ENCODE measurements at places on chromosomes 3 and 15.
A peak's percentile ranks its signal among the peaks of the same experiment; 100 is the strongest.

GRCh38 chr15:44727485-44728231 is 8.7 kb upstream of the TRIM69 start:
- no peak for DNase-seq

DNA sequence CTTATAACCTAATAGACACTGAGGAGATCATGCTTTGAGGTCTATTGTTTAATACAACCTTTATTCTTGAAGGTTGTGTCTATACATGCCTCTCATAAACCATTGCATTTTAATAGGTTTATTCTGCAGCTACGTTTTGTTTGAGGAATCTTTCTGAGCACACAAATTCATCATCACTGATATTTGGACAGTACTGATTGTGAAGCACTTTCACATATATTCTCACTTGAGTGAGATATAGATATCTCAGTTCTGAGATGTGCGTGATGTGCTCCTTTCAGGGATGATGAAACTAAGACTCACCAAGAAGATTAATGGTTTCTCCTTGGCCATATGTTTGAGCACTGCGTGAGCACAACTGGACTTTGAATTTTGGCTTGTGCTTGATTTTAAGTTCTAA is 374.4 kb downstream of the LPP start:
- DNase-seq: no peak

- DNase-seq: no peak
Measured at GRCh38 chr15:95162069-95162468, 930.7 kb downstream of the MCTP2 start.

- DNase-seq: no peak
Measured at GRCh38 chr15:73540161-73540560, 93.0 kb downstream of the NPTN start.

DNA sequence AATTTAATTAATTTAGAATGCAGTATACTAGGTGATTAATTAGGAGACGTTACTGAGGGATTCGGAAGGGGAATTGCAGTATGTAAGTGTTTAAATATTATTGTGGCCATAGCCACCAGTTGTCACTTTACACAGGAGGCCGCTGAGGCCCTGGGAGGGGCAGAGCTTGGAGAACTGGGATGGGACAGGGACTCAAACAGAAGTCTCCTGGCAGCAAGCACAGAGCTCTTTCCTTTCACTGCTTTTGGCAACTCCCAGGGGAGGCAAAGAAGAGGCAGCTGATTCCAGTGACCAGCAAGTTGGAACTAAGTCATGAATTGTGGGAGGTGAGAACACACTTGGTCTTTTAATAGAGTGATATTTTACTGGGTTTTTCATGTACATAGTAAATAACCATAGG is 248.6 kb downstream of the RPLP1 start:
- no peak for DNase-seq

DNA sequence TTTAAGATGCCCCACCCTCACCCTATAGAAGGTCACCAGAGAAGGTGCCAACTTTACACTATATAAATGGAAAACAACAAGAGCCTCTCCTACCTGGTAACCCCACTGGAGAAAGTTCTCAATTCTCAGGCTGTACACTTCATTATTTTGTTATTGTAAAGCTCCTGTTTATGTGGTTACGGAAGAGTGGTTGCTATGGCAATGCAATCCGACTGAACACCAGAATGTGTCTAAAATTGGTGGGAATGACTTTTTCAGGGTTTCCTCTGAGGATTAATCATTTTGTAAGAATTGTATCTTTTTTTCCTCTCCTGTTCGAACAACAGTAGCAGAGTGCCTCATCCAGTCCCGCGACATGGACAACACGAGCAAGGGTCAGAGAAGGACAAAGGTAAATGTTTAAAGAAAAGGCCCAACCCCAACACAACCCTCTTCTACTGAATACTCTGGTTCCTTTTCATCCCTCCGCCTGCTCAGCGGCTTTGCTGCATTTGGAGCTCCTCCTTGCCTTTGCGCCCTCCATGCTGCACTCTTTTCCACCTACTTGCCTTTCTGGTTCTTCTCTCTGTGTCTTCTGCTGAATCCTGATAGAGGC is 45.3 kb downstream of the DGKG start:
- DNase-seq: no peak

DNA sequence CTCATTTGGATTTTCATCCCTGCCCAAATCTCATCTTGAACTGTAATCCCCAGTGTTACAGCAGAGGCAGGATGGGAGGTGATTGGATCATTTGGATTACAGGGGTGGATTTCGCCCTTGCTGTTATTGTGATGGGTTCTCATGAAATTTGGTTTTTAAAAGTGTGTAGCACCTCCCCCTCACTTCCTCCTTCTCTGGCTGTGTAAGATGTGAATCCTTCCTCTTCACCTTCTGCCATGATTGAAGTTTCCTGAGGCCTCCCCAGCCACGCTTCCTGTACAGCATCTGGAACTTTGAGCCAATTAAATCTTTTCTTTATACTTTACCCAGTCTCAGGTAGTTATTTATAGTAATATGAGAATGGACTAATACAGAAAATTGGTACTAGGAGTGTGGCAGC is 316.8 kb downstream of the PLCL2 start:
- DNase-seq: no peak

DNA sequence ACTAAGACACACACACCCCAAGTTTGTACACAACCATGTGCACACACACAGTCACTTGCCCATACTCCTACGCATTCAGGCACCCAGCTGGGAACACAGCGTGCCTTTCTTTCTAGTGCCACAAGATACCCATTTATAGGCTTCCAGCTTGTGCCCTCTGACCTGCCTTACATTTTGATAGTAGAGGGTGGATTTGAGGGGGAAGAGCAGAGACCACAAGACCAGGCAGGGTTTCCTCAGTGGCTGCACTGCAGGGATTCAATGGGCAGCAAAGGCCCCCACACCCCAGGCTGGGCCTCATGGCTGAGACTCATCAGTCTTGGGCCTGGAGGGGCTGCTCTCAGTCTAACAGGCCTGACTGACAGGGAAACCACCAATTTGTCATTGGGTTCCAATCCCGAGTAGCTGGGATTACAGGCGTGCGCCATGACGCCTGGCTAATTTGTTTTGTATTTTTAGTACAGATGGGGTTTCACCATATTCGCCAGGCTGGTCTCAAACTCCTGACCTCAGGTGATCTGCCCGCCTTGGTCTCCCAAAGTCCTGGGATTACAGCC is 18.8 kb upstream of the ANKDD1A start:
- DNase-seq: no peak

DNA sequence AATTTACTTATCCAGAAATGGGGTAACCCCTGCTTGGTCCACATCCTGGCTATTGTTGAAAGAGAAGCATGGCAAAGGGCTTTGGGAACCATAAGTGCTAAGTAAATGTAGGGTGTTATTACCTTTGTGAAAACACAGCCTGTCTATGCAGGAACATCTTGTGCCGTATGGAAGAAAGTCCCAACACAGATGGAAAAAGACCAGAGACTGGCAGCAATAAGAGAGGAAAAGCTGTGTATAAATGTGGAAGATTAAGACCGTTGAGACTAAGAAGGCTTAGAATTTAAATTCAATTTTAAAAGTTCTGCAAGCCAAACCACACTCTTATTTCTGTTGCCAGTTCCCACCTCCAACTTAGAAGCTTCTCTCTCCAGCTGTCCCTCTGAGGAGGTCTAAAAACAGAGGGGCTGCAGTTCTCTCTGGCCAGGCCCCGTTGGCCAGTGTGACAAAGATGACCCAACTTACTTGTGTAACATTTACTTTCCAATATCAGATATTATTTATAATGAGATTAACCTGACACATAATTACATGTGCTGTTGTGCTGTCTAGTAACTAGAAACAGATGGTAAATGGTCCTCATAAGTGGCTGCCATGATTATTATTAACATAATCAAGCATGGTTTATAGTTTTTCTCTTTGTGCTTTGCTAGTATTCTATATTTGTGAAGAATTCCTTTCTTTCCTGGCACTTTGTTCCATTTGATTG is 7.0 kb downstream of the MINDY4B start:
- DNase-seq: no peak

DNA sequence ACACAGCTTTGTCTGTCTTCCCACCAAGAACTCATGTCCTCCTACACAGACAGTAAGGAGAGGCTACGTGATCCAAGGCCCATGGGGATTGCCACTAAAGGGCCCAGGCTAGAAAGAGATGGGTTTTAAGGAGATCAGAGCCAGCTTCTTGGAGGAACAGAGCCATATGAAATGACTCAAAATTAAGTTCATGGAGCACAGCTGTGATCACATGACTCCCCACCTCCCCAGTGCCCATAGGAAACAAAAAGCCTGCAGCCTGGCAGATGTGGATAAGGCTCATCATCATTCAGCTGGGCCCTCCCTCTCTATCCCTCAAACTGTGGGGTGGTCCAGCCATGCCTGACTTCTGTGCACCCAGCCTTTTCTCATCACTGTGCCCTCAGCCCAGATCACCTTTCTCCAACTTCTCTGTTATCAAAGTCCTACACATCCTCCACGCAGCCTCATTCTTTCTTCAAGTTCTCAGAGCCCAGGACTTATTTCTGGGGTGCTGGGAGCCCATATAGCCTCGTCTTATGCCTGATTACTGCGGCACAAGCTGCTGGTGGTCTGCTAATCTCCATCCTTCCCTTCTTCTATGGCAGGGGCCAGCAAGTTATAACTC is 137.6 kb downstream of the SMAD6 start:
- DNase-seq: no peak

DNA sequence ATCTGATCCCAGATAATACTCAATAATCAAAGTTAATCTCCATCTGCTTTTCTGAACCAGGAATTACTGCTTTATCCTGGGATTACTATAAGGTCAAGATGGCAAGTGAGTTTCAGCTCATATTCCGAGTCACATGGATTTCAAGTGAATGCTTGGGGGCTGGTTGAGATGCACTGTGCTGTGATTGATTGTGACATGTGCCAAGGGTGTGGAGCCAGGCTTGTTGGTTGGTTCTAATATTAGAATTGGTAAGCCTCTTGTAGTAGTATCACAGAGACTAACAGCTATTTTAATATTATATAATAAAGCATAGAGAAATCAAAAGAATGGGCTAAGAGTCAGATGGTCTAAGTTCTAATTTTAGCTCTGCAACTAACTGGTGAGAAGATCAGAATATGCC is 74.2 kb upstream of the ICE2 start:
- no peak for DNase-seq

GRCh38 chr3:132343018-132343612 is 25.9 kb downstream of the ACP3 start:
- DNase-seq: peak; percentile 82

GRCh38 chr3:123791073-123791370 is 93.1 kb downstream of the MYLK start:
- DNase-seq: no peak

DNA sequence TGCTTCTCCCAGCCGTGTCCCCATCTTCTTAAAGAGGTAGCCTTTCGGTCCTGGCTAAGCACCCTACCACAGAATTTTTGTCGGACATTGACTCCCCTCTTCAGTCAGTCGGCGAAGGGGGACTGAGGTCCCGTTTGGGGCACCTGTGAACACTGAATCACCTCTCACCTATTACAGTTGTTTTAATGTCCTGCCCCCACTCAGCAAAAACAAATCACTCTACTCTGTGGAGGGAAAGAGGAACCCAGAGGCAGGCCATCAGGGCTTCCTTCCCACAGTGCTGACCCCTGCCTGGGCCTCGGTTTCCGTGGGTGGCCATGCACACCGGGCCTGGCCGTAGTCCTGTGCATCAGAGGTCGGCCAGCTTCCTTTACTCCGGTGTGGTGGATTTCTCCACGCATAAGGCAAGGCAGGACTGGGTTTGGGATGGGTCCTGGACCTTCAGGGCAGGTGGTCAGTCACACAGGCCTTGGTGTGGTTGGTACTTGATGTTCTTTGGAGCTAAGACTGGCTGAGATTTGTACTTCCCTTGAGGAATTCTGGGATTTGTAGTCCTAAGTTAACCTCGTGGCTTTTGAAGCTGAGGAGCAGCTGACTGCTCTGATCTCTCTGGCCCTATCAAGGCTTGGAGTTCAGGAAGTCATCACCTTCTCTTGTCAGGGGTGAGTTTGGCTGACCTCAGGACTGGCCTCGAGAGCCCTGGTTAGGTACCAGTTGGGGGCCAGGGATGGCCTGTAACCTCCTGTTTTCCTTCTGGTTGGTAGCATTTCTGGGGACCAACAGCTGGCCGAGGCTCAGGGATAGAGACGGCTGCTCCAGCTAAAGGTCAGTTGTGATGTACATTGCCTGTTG is 627 bp upstream of the FAM131A start:
- peak; percentile 85 for DNase-seq

DNA sequence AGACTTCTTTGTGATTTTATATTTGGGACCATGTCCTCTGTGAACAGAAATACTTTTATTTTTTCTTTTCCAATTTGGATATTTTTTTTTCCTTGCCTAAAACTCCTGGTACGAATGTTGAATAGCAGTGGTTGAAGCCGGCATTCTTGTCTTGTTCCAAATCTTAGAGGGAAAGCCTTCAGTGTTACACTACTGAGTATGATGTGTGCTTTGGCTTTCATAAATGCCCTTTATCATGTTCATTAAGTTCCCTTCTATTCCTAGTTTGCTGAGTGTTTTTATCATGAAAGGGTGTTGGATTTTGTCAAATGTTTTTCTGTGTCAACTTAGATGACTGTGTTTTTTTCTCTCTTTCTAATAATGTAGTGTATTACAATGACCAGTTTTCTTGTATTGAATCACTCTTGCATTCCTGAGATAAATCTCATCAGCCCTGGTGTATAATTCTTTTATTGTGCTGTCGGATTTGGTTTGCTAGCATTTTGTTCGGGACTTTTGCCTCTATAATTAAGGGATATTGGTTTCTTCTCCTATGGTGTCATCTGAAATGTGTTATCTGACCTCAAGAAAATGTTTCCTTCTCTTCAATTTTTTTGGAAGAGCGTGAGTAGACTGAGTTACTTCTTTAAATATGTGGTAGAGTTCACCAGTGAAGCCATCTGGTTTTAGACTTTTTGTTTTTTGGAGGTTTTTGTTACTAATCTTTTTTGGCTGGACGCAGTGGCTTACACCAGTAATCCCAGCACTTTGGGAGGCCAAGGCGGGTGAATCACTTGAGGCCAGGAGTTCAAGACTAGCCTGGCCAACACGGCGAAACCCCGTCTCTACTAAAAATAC is 33.3 kb downstream of the MAP1A start:
- no peak for DNase-seq

GRCh38 chr3:97360804-97361203 is 403.8 kb upstream of the ARL6 start:
- no peak for DNase-seq
